ENCODE measurements at places on chromosomes 4 and X.

GRCh38 chr4:184100297-184100885 is 117.3 kb downstream of the ENPP6 start:
- no peaks in the 10 kb centered on the region for H3K27me3 ChIP-seq
- no peaks in the 10 kb centered on the region for H3K4me1 ChIP-seq
- H3K27ac ChIP-seq: no peak overlapping the region
- no peak overlapping the region for H3K4me3 ChIP-seq

- no peak overlapping the region for H3K4me3 ChIP-seq
- DNase-seq: no peak
- H3K36me3 ChIP-seq: no peaks in the 10 kb centered on the region
- no peaks in the 10 kb centered on the region for H3K27me3 ChIP-seq
- H3K27ac ChIP-seq: no peak overlapping the region
- H3K4me1 ChIP-seq: no peaks in the 10 kb centered on the region
Observed at GRCh38 chrX:105209406-105209805, 11.1 kb downstream of the TEX13A start.

DNA sequence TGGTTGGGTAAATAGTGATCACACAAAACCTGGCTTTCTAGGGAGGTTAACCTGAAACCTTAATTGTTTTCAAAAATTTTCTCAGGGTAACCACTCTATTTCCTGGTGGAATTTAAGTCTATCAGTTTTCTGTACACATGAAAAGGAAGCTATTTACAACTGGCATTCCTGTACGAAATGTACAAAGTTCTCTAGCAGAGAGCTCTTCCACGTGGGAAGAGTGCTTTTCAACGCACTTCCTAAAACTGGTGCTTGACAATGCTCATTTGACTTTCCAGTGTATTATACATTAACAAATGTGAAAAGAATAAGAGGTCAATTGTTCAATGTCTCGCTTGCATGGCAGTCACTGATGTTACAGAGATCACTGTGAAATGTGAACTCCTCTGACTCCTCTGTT is 2.8 kb upstream of the SOD3 start:
- H3K36me3 ChIP-seq: no peaks in the 10 kb centered on the region
- peaks cover 12% of the 10 kb centered on the region for H3K4me1 ChIP-seq
- H3K27me3 ChIP-seq: no peaks in the 10 kb centered on the region

- no peak for DNase-seq
- H3K4me1 ChIP-seq: no peaks in the 10 kb centered on the region
- H3K27ac ChIP-seq: no peak overlapping the region
- H3K4me3 ChIP-seq: no peak overlapping the region
- no peaks in the 10 kb centered on the region for H3K36me3 ChIP-seq
Observed at GRCh38 chr4:86762649-86763048, 86.5 kb downstream of the SLC10A6 start.

DNA sequence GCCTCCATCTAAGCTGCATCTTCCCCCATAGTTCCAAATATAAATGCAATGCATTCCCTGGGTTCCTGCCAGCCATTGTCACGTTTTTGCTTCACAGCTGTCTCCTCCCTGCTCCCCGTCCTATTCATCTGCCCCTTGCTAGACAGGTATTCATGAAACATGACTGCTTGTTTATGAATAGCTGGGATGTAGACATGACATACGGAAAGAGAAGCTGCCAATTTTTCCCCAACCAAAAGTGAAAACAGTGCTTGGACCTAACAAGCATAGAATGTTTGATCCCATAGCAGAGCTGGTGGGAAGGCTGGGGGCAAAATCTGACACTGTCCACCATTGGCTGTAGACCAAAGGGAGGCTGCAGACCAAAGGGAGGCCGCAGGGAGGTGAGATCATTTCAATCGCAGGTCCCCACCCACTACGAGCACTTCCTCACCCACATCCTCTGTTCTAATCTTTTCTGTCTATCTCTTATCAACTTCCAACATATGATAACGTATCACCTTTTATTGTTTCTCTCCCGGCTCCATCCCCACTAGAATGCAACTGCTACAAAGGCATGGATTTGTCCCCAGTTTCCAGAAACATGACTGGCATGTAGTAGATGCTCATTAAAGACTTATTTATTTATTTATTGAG is 8.5 kb upstream of the GYG2 start:
- DNase-seq: no peak
- H3K4me1 ChIP-seq: no peaks in the 10 kb centered on the region
- no peak overlapping the region for H3K4me3 ChIP-seq
- H3K27me3 ChIP-seq: no peaks in the 10 kb centered on the region

GRCh38 chr4:113997206-113997605 is 17.8 kb upstream of the ARSJ start:
- H3K4me1 ChIP-seq: no peaks in the 10 kb centered on the region
- H3K4me3 ChIP-seq: no peak overlapping the region
- no peak overlapping the region for H3K27ac ChIP-seq
- no peaks in the 10 kb centered on the region for H3K27me3 ChIP-seq

- H3K27ac ChIP-seq: peak overlapping the region; percentile 42
- H3K4me1 ChIP-seq: peaks cover 74% of the 10 kb centered on the region
- peak; percentile 70 for DNase-seq
- H3K27me3 ChIP-seq: no peaks in the 10 kb centered on the region
- no peak overlapping the region for H3K4me3 ChIP-seq
- no peaks in the 10 kb centered on the region for H3K36me3 ChIP-seq
Observed at GRCh38 chr4:38157592-38157991, 197.4 kb downstream of the PTTG2 start.

DNA sequence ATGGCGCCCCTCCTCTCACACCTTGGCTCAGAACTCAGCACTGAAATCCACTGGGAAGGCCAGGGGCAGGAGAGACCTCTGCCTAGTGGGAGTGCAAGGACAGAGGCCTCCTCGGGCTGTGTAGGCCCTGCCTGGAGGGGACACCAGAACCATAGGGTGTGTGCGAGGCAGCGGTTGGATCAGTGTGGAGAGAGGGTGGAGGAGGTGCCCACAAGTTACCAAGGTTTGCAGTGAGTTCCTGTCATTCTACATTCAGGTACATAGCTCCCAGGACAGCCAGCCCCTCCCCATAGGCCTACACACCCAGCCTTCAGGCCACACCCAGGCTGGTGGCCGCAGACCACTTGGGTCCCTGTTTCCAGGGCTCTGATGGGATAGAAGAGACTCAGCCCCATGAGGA is 19.2 kb upstream of the SPON2 start:
- peaks cover 17% of the 10 kb centered on the region for H3K4me1 ChIP-seq
- peak; percentile 21 for DNase-seq
- no peak overlapping the region for H3K27ac ChIP-seq
- no peak overlapping the region for H3K4me3 ChIP-seq
- H3K36me3 ChIP-seq: no peaks in the 10 kb centered on the region

DNA sequence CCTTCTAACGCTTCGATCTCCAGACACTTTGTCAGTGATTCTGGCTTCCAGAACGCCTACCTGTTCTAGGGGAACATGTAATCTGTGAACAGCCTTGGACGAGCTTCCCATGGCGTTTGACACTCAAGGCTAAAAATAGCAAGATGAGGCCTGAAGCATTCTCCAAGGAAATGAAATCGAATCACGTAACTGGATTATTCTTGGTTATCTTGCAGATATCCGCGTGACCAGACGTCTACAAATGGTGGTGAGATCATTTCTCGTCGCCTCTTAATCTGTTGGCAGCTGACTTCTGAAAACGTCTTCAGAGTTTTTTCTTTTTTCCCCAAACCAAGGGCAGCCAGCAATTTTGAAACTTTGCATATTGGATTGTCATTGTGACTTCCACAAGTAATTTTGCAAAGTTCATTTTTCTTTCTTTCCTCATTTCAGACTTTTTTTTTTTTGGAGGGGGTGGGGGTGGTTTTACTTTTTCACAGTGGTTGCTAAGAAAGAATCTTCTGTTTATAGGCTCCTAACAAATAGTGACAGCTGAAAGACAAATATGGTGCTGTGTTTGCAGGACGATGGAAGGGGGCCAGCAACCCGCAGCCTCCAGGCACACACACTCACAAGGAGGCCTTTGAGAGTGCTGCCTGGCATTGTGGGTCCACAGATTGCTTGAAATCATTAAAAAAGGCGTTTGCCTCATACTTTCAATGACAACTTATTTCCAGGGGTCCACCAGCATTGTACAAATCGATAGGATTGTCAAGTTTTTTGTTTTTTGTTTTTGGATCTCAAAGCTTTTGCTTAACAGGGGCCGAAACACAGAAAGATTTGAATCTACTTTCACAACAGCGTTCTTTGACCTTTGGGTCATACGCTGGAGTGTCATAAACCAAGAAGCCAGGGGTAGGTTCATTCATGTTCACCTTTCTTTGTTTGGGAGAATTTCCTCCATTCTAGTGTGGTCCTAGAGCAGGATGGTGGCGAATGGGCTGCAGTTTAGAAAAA is 32.4 kb upstream of the PDLIM3 start:
- H3K4me3 ChIP-seq: no peak overlapping the region
- H3K36me3 ChIP-seq: no peaks in the 10 kb centered on the region
- DNase-seq: no peak
- H3K4me1 ChIP-seq: no peaks in the 10 kb centered on the region
- no peaks in the 10 kb centered on the region for H3K27me3 ChIP-seq
- no peak overlapping the region for H3K27ac ChIP-seq

DNA sequence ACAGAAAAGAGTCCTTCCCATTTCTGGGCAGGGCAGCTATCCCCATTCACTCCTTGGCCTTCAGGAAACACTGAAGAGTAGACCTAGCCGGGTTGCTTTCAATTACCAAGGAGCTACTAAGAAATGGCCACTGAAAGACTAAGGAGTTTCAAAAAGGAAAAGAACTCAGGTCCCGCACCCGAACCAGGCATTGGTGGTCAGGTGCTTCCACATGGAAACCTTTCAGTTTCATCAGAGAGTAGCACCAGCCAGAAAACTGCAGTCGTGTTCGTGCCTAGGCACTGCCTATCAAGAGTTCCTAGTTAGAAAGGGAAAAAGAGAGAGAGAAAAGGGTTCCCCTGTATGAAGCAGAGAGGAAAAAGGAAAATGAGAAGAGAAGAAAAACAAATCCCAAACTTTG is 237.9 kb downstream of the KLHL4 start:
- H3K27me3 ChIP-seq: no peaks in the 10 kb centered on the region
- no peaks in the 10 kb centered on the region for H3K4me1 ChIP-seq
- H3K4me3 ChIP-seq: no peak overlapping the region
- no peak for DNase-seq

DNA sequence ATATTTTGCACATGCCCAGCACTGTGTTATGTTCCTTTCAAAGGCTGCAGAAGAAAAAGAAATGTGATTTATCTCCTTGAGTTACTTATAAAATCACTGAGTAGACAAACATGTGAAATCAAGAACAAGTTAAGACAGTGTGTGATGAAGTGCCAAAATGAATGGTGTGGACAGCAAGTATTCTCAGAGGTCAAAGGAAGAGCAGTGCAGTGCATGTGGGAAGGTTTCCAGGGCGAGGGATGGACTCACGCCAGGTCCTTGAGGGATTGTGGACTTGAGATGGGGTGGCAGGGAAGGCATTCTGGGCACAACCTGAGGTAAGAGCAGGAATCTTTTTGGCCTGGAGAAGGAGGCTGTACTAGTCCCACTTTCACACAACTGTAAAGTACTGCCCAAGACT is 115.5 kb downstream of the FNIP2 start:
- no peaks in the 10 kb centered on the region for H3K27me3 ChIP-seq
- no peaks in the 10 kb centered on the region for H3K4me1 ChIP-seq
- H3K4me3 ChIP-seq: no peak overlapping the region
- H3K27ac ChIP-seq: no peak overlapping the region

DNA sequence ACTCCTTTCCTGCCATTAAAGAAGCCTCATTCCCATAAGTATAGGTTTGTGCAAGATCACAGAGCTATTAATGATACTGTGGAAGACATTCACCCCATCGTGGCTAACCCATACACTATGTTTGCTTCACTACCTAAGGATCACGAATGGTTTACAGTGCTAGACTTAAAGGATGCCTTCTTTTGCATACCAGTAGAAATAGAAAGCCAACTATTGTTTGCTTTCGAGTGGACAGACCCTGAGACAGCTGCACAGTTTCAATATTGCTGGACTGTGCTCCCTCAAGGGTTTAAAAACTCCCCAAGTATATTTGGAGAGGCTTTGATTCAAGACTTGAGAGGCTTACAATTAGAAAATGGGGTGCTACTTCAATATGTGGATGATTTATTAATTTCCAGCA is 16.0 kb upstream of the PAPSS1 start:
- no peak for DNase-seq
- no peak overlapping the region for H3K4me3 ChIP-seq
- H3K27ac ChIP-seq: no peak overlapping the region
- H3K27me3 ChIP-seq: no peaks in the 10 kb centered on the region

- DNase-seq: no peak
- no peaks in the 10 kb centered on the region for H3K36me3 ChIP-seq
- H3K27ac ChIP-seq: no peak overlapping the region
- H3K27me3 ChIP-seq: no peaks in the 10 kb centered on the region
- no peaks in the 10 kb centered on the region for H3K4me1 ChIP-seq
Observed at GRCh38 chrX:38206542-38206941, 14.1 kb downstream of the SRPX start.

GRCh38 chrX:65871671-65872311 is 168.1 kb downstream of the VSIG4 start:
- H3K27ac ChIP-seq: no peak overlapping the region
- no peaks in the 10 kb centered on the region for H3K36me3 ChIP-seq
- DNase-seq: peak; percentile 47

- H3K4me3 ChIP-seq: no peak overlapping the region
- H3K27ac ChIP-seq: no peak overlapping the region
- peaks cover 14% of the 10 kb centered on the region for H3K4me1 ChIP-seq
- H3K36me3 ChIP-seq: no peaks in the 10 kb centered on the region
- DNase-seq: no peak
Observed at GRCh38 chr4:145531859-145532258, 50.2 kb downstream of the SMAD1 start.

- no peaks in the 10 kb centered on the region for H3K36me3 ChIP-seq
- H3K27ac ChIP-seq: no peak overlapping the region
- no peaks in the 10 kb centered on the region for H3K4me1 ChIP-seq
- no peak overlapping the region for H3K4me3 ChIP-seq
Observed at GRCh38 chr4:188305690-188306089, 166.4 kb downstream of the TRIML1 start.

GRCh38 chr4:55553441-55554201 is 6.9 kb upstream of the CLOCK start:
- H3K36me3 ChIP-seq: no peaks in the 10 kb centered on the region
- H3K4me3 ChIP-seq: no peak overlapping the region
- DNase-seq: no peak
- H3K27ac ChIP-seq: no peak overlapping the region
- peaks cover 12% of the 10 kb centered on the region for H3K4me1 ChIP-seq
- H3K27me3 ChIP-seq: no peaks in the 10 kb centered on the region

- H3K4me1 ChIP-seq: no peaks in the 10 kb centered on the region
- no peak overlapping the region for H3K4me3 ChIP-seq
- H3K36me3 ChIP-seq: no peaks in the 10 kb centered on the region
Observed at GRCh38 chr4:21768349-21769310, 179.9 kb downstream of the KCNIP4 start.

- H3K4me3 ChIP-seq: no peak overlapping the region
- no peaks in the 10 kb centered on the region for H3K4me1 ChIP-seq
- H3K27ac ChIP-seq: no peak overlapping the region
- H3K27me3 ChIP-seq: no peaks in the 10 kb centered on the region
- H3K36me3 ChIP-seq: no peaks in the 10 kb centered on the region
- no peak for DNase-seq
Observed at GRCh38 chrX:15908603-15909290, 54.1 kb upstream of the AP1S2 start.

DNA sequence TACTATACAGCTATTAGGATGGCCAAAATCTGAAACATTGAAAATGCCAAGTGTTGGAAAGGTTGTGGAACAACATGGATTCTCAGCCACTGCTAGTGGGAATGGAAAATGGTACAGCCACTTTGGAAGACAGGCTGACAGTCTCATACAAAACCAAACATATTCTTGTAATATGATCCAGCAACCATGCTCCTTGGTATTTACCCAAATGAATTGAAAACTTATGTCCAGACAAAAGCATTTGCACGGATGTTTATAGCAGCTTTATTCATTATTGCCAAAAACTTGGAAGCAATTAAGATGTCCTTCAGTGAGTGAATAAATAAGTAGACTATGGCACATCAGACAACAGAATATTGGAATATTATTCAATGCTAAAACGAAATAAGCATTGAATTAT is 105.8 kb upstream of the DCLK2 start:
- DNase-seq: no peak
- no peaks in the 10 kb centered on the region for H3K36me3 ChIP-seq
- no peak overlapping the region for H3K27ac ChIP-seq
- H3K27me3 ChIP-seq: no peaks in the 10 kb centered on the region
